T1000 (cell line): ENCODE measurements at places on chromosomes 13 and 19.

DNA sequence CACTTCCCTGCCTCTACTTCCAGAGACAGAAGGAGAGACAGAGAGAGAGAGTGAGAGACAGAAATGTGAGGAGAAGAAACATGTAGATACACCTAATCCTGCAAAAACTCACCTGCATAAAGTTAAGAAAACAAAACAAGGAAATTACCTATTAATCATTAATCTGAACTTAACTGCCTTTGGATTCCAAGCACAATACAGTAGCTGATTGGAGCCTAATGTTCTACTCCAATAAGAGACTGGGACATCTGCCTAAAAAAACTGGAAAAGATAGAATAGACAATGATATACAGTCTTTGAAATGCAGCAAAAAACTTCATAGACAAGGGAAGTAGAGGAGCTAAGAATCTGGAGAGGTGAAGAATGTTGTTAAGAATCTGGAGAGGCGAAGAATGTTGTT is 910.2 kb upstream of the SLC10A2 start:
- DNase-seq = no peak

- DNase-seq = no peak
Measured at GRCh38 chr13:31790992-31791391, 51.7 kb downstream of the RXFP2 start.

DNA sequence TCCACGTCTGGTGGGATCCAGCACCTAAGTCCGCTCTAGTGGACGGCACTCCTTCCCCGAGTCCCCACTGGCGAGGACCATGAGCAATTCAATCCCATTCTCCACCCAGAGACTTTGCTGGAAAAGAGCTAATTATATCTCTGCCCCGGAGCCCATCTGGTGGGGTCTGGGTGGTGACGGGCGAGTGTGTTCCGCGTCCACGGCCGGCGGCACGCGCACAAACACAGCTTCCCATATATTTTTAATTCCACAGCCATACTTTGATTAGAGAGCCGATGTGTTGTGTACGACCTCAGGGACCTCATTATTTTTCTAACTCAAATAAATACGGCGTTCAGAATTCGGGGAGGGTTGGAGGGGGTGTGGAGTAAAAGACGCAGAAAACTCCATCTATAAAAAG is 64.1 kb upstream of the ADGRE5 start:
- no peak for DNase-seq

DNA sequence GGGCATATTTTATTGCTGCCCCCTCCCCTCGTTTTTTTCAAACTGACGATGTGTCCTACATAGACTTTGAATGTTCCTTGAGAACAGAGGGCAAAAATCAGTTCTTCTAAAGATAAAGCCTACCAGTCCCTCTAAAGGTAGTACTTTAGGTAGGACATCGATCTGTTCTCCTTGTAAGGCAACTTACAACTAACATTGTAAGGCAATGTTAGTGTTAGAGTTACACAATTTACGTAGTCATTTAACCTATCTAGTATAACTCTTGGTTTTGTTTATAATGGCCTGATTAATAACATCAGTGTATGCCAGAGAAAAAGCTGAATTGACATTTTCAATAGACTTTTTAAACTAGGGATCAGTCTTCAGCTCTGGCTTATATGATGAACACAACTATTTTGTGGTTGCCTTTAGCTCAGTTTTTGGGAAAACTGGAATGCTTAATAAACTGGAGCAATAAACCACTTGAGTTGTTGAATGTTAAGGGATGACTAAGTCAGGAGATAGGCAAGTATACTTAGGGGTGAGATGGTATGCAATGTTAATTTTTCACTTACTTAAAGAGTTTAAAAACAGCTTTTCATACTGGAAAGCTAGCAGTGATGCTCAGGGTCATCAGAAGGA is 2.2 kb downstream of the NDFIP2 start:
- no peak for DNase-seq

GRCh38 chr13:94254737-94255136 is 224.7 kb downstream of the DCT start:
- DNase-seq = no peak

DNA sequence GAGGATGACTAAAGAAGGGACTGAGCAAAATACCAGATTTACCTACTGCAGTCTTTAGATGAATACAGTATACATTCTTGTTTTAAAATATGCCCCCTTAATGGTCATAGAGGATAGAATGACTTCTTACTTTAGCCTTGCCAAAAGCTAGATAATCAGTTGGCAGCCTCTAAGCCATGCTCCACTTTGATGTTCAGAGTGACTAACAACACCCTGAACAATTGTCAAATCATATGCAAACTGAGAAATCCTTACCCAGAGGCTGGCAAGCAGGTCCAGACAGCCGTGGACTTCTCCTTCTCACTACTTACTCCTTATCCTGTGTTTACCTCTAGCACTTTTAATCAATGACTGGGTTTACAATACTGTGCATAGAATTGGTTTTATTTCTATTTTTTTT is 23.6 kb upstream of the PHF11 start:
- DNase-seq = no peak

DNA sequence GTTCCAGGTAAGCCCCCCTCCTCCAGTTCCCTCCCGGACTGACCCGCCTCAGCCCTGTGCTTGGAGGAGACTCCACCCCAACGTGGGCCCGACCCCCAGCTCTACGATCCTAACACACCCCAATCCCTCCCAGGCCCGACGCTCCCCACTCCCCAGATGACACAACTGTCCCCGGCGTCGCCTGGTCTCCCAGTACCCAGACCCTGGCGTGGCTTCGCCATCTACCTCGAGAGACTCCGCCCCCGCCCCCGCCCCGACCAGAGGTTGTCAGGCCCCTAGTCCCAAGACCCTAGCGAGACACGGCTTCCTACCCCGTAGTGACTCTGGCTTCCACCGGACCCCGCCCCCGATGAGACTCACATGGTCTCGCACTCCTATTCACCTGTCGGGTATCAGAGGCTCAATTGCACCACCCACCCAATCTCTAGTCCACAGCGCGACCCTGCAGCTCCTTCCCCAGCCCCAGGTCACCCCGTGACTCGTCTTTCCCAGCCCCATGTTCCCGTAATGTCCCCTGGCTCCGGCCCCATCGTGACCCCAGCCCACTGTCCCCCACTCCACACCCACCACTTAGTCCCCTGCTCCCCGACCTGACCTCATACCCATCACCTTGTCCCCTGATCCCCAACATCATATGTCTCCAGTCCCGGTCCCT is 2.9 kb downstream of the CD37 start:
- DNase-seq = no peak

GRCh38 chr19:35767288-35768081 is 7.9 kb upstream of the ARHGAP33 start:
- no peak for DNase-seq

- DNase-seq = no peak
Measured at GRCh38 chr13:63517371-63517770, 2101.7 kb upstream of the PCDH20 start.

DNA sequence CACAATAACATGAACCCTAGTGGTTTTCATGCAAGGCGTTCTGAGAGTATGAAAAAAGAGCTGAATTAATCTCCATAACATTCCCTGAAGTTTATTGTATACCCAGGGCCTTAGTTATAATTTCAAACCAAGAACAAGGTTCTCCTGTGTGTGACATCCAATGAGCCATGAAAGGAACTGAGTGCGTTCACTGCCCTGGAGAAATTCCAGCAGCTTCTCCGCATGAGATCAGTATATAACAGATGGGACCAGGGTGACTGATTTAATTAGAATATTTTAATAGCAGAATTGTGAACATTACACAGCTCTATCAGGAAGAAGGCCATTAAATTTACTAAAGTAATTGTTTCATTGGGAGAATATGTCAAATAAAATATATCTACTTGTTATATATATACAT is 1190.5 kb upstream of the SLC10A2 start:
- DNase-seq = no peak

DNA sequence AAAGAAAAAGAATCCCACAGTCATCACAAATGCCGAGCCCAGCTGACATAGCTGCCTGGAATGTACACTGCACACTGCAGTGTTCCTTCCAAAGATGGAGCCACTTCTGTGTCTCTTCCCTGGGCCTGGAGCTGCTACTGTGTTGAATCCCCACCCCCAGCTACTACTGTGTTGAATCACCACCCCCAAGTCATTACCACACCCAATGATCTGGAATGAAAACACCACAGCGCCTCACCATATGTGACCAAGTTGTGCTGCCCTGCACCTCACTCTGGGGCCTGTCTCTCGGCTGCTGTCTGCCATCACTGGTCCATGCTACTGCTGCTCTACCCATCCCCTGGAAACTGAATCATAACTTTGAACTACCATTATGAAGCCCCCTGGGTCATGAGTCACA is 861.2 kb downstream of the UQCRFS1 start:
- DNase-seq = no peak

DNA sequence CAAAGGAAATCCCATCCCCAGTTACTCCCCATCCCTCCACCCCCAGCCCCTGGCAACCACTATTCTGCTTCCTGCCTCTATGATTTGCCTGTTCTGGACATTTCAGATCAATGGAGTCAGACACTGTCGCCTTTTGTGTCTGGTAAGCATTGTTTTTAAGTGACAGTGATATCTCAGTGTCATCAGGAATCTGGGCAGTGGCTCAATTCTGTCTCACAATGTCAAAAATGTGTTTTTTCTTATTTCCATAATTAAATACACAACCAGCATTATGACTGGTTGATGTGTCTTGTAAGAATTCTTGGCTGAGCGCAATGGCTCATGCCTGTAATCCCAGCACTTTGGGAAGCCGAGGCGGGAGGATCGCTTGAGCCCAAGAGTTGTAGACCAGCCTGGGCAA is 20.2 kb upstream of the PGLS start:
- no peak for DNase-seq

- no peak for DNase-seq
Measured at GRCh38 chr19:51547397-51548212, 16.1 kb upstream of the SIGLEC6 start.

GRCh38 chr19:35671818-35672217 is 5.5 kb downstream of the UPK1A start:
- no peak for DNase-seq

DNA sequence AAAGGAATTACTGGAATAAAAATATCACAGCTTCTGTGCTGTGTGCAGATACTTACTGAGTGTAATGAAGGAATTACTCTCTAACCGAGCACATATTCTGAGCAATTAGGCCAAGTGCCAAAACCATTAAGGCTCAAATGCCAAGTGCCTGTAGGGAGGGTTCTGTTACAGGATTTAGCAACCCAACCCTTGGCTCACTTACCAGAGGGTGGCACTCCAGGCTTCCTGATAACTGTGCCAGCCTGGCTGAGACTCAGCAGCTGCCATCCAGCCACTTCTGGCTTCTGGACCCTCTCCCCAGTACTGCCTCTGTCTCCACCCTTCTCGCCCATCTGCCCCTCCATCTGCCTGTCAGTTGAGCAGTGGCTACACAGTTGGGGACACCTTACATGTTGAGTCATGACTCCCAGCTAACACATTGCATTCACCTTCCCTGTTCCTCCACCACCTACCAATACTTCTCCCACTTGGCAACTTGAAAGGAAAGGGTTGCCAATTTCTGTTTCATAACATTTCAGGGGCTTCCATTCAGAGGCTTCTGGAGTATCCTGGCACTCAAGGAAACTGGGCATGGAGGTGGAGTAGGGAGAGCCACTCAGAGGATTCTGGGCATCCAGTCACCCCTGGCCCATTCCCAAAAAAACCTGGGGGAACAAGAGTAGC is 110.5 kb downstream of the COG6 start:
- no peak for DNase-seq

- DNase-seq = no peak
Measured at GRCh38 chr19:30652751-30653150, 280.6 kb downstream of the ZNF536 start.

DNA sequence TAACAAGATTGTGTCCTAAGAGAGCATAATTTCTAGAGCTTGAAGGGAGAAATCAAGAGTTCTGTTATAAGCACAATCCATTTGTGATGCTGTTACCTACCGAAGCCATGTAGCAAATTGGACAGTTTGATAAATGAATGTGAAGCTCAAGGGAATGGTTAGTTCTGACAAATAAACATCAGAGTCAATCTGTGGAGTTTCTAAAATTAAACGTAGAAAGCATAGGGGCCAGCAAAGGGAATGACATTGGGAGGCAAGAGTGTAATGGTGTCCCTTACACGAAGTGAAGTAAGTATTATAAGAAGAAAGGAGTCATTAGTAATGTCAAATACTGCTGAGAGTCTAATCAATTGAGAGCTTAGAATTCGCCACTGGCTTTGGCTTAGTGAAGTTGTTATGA is 200.2 kb upstream of the SLITRK1 start:
- no peak for DNase-seq

DNA sequence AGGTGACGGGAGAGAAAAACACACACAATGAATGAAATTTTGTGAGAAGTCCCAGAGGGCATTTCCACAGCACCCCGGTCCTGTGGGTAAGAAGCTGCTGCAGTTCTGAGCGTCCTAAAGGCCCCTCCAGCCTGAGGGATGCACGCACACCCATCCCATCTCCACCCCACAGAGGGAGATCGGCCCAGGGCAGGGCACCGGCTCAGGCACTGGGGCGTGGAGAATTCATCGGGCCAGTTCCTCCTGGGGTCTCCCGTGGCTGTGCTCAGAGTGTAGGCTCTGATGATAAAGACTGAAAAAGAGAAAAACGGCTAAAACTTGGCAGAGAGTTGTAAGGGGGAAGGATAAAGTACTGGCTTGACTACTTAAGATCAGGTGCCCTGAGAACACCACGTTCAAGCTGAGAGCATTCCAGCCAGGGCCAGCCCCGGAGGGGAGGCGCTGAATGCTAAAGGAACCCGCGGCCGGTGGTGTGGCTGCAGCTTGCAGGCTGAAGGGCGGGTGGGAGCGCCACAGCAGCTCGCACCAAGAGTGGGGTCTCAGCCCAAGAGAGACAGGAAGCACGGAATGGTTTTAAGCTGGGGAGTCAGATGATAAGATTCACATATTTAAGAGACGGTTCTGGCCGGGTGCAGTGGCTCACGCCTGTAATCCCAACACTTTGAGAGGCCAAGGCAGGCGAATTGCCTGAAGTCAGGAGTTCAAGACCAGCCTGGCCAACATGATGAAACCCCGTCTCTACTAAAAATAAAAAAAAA is 121.9 kb upstream of the SPACA7 start:
- no peak for DNase-seq

DNA sequence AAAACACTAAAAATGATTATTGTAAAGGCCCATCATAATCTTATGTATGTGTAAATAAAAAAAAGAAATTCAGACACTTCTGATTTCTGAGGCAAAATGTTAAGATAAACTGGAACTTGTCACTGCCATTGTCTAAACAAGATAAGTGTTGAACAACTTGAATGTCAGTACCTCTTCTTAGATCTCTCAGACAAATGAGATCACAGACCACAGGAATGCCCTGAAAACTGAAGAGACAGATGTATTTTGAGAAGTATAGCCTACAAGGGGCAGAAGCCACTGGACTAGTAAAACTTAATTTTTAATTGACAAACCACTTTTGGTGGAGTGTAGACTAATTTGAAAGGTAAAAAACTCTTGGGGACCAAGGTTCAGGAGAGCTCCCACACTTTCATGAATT is 375.5 kb upstream of the SLITRK5 start:
- no peak for DNase-seq

GRCh38 chr13:45086484-45086883 is 33.8 kb upstream of the GTF2F2 start:
- no peak for DNase-seq

DNA sequence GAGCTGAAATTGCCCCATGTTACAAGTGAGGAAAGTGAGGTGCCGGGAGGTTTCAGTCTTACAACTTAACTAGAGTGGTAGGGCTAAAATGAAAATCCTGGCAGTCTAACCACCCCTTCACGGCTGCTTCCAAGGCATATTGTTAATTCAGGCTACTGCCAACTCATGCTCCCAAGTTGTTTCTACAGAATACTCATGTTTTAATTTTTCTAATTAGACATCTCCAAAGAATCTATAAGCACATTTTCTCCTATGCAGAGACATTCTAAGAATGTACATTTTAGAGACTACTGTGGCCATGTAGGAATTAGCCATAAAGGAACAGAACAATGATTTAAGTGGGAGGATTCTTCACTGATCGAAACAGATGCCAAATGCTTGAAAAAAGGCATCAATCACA is 7.0 kb upstream of the TSC22D1 start:
- DNase-seq = no peak
